ENCODE measurements at places on chromosomes 3 and 15.

- H3K27ac ChIP-seq, result no peak overlapping the region
- H3K4me3 ChIP-seq, result no peak overlapping the region
- no peaks in the 10 kb centered on the region for H3K4me1 ChIP-seq
- no peak for DNase-seq
These were observed 102.7 kb upstream of the AGBL1 start for GRCh38 chr15:85976986-85977385.

DNA sequence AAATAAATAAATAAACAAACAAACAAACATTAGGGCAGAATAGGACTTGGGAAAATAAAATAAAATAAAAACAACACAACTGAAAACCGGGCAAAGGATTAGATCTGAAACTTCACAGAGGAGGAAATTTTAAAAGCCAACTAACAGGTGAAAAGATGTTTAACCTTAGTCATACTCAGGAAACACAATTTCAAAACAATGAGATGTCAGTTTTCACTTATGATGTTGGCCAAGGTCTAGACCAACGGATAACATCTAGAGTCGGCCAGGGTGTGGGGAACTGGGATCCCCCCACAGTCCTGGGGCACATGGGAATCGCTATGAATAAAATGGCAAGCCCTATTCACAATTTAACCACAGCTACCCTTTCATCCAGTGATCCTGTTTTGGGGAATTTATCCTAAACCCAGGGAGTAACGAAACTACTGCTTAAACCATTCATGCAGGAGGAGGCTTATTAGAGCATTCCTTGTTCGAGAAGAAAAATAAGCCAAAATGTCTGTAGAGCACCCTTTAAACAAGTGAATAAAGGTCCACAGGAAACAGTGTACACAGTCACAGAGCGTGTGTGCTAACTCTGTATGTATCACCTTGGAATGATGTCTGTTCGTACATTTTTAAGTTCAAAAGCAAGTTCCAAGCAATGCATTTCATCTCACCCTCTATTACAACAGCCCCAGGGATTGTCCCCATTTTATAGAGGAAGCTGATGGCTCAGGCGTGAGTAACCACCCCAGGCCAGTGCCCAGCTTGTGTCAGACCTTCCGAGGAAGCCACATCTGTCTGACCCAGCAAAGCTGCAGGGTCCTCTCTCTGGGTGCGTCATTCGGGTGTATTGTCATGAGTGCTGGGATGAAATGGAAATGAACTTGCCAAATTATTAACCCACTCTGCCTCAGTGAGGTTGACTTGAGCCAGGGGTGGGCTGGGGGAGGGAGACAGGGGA is 6.3 kb upstream of the ANPEP start:
- no peak for DNase-seq
- H3K4me3 ChIP-seq, result no peak overlapping the region
- peaks cover 24% of the 10 kb centered on the region for H3K27me3 ChIP-seq
- peaks cover 3% of the 10 kb centered on the region for H3K36me3 ChIP-seq
- no peak overlapping the region for H3K27ac ChIP-seq
- H3K4me1 ChIP-seq, result peaks cover 10% of the 10 kb centered on the region

GRCh38 chr3:161171113-161171512 is 50.0 kb upstream of the NMD3 start:
- H3K27me3 ChIP-seq, result peaks cover 1% of the 10 kb centered on the region
- no peak for DNase-seq
- no peak overlapping the region for H3K27ac ChIP-seq
- peaks cover 3% of the 10 kb centered on the region for H3K4me1 ChIP-seq
- no peaks in the 10 kb centered on the region for H3K36me3 ChIP-seq

DNA sequence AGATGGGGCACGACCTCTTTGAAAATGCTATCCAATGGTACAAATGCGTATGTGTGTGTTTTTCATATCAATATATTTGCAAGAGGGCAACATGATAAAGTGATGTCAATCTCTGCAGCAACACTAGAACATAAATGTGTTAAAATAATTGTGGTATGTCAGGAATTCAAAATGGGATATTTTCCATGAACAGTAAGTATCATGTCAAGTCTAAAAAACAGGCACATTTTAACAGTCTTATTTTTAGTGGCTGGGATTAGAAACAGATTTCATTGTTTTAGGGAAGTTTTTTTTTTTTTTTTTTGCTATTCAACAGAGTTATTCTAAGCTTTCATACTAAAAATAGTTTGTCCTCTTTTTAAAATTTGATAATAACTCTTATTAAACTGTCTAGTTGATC is 209.8 kb downstream of the GAP43 start:
- no peaks in the 10 kb centered on the region for H3K27me3 ChIP-seq
- no peak overlapping the region for H3K4me3 ChIP-seq
- H3K4me1 ChIP-seq, result no peaks in the 10 kb centered on the region
- no peaks in the 10 kb centered on the region for H3K36me3 ChIP-seq
- no peak overlapping the region for H3K27ac ChIP-seq
- DNase-seq, result no peak
